ENCODE measurements at places on chromosomes 12 and 14.

DNA sequence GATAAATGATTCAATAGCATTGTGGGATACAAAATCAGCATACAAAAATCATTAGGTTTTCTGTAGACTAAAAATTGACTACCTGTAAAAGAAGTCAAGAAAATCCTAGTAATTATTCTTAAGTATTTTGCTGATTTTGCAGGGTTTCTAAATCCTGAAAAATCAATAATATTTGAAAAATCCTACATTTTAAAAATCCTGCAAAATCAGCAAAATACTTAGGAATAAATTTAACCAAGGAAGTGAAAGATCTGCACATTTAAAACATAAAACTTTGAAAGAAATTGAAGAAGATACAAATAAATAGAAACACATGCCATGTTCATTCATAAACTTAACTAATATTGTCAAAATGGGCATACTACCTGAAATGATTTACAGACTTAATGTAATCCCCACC is 517.7 kb downstream of the RERGL start:
- no peak for DNase-seq

GRCh38 chr12:80556566-80556965 is 112.5 kb downstream of the PTPRQ start:
- no peak for DNase-seq

- no peak for DNase-seq
Observed at GRCh38 chr14:76227450-76228050, 75.8 kb downstream of the GPATCH2L start.

DNA sequence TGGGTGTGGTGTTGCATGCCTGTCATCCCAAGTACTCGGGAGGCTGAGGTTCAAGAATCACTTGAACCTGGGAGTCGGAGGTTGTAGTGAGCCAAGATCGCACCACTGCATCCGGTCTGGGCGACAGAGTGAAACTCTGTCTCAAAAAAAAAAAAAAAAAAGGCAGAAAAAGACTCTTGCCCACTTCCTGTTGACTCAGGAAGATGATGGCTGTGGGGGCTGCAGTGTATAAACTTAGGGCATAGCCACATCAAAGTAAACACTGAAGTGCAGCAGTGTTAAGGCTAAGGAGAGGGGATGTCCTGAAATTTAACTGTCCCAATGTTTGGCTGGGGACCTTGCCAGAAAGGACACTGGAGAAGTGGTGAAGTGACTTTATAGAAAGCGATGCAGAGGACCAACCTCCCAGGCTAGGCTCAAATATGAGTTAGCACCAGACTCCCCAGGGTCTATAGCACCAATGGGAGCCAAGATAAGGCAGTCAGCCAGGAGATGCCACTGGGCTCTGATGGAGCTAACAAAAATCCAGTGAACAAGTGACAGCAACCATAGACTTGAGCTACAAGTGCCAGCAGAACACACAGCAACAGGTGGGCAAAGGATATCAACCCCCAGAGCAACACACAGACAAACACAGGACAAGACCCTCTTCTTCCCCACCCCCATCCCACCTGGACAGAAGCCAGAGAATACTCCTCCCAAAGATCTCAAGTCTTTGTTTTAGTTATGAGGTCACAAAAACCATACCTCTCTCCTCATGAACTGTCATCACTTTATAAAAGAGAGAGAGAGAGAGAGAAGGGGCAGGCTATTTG is 28.0 kb downstream of the NELL2 start:
- no peak for DNase-seq

DNA sequence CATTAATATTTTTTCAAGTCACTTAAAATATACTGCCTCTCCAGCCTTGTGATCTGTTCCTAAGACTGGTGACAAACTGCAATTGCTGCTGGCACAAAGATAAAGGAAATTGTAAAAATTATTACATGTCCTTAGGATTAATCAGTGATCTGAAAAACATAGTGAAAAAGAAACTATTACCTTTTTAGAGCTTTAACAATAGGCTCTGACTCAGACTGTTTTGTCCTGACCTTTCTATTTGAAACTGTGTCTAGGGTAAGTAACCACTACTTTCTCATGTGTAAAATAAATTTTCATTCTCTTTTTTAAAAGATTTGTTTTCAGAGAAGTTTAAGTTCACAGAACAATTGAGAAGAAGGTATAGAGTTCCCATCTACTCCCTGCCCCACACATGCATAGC is 80.4 kb upstream of the CLEC14A start:
- no peak for DNase-seq

- no peak for DNase-seq
Observed at GRCh38 chr12:1692226-1692625, 1.4 kb downstream of the ADIPOR2 start.

DNA sequence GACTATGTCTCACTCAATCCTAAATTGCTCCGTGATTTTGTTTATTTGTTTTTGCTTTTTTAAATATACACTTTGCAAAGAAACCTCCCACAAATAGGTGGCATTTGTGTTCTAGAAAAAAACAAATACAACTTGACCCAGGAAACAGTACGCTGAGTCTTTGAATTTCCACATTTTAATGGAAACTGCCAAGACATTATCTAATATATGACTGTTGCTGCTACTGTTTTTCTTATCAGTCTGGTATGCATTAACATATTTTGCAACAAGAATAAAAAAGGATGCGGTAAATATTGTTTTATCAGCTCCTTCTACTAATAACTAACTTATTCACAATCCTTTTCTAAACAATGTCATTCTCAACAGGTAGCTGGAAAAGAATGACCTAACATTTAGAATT is 187.4 kb downstream of the LRIG3 start:
- no peak for DNase-seq

GRCh38 chr12:304805-305204 is 42.2 kb upstream of the SLC6A13 start:
- no peak for DNase-seq

DNA sequence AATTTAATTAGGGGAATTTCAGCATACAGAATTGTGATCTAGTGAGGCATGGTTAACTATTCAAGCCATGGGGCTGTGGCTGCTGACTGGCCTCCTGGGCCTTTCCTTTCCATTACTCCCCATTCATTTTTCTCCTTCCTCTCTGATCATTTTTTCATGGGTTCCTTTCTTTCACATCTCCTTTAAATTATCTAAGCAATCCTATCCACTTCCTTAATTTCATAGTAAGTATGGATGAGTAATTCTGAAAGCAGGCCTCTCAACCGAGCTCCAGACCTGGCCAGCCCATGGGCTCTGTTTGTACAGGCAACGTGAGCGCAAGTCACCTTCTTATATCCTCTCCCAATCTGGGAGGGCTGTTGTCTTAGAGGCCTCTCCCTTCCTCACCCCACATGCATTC is 13.4 kb downstream of the CKAP4 start:
- DNase-seq = no peak

GRCh38 chr14:100440207-100440631 is 117.1 kb downstream of the SLC25A47 start:
- DNase-seq = no peak

DNA sequence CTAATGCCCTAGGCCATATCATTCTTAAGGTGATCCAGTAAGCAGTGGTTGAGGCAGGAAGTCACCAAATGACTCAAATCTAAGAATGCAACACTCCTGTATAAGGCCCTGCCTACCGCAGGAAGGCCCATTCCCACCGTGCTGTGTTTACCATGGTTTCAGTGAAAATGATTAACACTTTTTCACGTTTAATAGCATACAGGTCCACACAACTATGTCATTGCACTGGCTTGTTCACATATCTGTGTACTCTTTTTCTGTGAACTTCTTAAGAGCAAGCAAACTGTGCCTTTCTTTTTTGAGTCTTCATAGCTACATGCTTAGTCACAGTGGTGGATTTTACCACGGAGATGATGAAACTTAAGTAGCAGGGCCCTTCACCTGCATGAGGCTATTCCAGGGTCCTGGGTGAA is 214.9 kb downstream of the CNTN1 start:
- no peak for DNase-seq
